NCI-H82 (cell line): ENCODE measurements at places on chromosomes 16 and 17.
A peak's percentile ranks its signal among the peaks of the same experiment; 100 is the strongest.

DNA sequence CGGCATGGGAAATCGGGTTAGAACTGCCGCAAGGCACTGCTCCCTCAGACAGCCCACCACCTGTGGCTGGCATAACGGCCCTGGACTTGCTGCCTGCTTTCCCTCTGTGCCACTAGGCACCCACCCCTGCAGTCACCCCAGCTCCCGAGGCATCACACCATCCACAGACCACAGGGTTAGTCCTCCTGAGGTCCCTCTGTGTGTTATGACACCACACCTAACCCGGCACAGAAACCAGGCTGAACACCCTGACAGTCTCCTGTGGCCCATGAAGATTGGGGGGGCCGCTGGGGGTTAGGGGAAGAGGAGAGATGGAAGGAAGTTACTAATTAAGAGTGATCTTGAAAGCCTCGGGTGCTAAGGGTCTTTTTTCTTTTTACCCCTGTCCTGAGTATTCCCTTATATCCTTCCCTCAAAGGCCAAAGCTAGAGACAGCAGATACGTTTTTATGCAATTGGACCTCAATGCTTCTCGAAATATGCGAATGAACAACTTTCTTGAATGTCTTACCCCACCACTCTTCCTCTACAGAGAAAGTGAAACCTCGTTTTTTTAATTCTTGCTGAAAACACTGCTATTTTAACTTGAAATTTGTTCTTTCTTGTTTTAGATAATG lies 7.0 kb downstream of the CYTH1 start:
- no peak for DNase-seq

- peak; percentile 99 for DNase-seq
These were observed 596 bp downstream of the PROCA1 start for GRCh38 chr17:28710861-28711722.

DNA sequence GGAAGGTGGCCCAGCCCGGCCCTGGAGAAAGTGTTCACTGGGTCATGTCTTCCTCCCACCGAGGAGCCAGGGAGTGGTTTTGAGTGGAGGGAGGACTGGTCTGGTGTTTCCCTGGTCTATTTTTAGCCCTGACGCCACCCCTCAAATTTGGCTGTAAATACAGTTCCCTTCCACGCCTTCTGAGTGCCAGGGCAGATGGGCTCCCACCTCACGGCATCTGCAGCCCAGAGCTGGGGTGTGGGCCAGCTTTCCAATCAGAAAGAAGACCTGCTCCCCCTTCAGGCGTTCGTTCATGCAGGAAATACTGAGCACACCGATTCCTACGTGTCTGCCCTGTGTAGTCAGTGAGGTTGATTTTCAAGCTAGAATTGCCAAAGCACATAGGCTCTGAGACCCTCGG lies 53.7 kb downstream of the SNX20 start:
- DNase-seq = peak; percentile 46

GRCh38 chr17:67378454-67379250 lies 1.6 kb downstream of the PITPNC1 start:
- peak; percentile 85 for DNase-seq

DNA sequence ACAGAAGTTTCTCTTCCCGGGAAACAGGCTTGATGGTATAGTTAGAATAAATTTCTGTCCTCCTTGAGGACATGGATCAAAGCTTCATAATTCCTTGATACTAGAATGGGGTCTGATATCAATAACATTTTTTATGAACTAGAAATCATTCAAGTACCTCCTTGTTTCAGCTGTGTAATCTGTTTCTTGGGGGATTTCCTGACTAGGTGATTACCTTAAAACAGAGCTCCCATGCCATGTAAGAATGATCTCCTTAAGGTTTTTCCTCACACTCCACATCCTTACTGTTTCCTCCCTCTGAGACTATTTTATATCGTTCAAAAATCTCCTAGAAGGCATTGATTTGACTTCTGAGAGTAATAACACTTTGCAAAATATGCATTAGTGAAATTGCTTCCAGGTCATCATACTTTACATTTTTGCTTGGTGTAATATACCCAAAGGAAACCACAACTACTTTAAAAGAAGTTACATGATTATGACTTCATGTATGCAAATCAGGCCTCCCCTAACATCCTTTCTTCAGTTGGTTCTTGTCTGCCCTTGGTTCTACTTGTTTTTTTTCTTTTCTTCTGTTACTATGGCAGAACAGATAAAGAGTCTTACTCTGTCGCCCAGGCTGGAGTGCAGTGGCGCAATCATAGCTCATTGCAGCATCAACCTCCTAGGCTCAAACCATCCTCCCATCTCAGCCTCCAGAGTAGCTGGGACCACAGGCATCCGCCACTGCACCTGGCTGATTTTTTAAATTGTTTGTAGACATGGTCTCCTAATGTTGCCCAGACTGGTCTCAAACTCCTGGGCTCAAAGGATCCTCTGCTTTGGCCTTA lies 388.8 kb downstream of the ZFHX3 start:
- no peak for DNase-seq

GRCh38 chr16:6284731-6285130 lies 1047.9 kb upstream of the RBFOX1 start:
- no peak for DNase-seq

DNA sequence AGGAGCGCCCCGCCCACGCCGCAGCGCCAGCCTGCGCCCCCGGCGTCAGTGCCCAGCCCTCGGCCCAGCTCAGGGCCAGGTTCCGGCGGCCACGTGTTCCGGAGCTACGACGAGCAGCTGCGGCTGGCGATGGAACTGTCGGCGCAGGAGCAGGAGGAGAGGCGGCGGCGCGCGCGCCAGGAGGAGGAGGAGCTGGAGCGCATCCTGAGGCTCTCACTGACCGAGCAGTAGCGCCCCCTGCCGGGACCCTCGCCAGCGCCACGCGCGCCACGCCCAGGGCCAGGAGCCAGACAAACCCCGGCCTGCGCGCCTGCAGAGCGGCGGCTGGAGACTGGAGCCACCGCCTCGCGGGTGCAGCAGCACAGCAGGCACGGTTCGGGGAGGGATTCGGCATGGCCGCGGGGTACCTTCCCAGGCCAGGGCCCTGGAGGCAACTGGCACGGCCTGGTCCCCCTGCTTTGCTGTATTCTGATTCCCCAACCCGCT lies 9.3 kb downstream of the CORO6 start:
- no peak for DNase-seq

DNA sequence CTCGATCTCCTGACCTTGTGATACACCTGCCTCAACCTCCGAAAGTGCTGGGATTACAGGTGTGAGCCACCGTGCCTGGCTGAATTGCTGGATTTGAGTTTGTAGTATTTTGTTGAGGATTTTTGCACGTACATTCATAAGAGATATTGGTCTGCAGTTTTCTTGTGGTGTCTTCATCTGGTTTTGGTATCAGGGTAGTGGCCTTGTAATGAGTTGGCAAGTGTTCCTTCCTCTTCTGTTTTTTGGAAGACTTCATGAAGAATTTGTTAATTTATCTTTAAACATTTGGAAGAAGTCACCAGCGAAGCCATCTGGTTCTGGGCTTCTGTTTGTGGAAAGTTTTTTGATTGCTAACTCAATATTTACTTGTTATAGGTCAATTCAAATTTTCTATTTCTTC lies 26.9 kb downstream of the SPNS3 start:
- DNase-seq = no peak

GRCh38 chr17:56269556-56270389 lies 116.5 kb downstream of the ANKFN1 start:
- no peak for DNase-seq

DNA sequence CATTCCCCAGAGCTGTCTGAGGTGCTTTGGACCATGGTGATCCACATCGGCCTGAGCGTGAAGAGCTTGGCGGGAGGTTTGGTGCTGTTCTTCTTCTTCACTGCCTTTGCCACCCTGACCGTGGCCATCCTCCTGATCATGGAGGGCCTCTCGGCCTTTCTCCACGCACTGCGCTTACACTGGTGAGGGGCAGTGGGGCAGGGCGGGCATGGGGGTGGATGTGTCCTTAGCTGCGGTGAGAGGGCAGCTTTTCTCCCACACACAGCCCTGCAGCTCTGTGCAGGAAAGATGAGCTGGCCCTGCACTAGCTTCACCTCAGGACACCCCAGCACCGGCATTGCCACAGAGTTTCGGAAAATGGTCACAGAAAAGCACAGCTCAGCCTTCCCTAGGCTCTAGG lies 21.8 kb upstream of the NAGLU start:
- DNase-seq = no peak

DNA sequence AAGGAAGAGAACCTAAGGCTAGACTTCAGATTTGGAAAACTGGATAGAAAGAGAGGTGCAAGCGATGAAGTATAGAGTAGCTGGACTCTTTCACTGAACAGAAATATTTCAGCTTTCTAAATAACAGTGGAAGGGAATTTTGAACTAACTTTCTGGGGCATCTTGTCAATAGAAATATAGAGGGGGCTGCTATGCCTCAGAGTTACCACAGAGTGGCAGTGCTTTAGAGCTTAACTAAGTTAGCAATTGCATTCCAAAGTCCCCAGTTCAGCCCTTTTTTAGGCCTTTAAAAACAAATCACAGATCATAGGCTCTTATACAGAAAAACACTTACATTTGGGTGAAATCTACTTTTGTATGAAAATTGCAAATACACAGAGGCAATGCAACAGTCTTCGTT lies 154.2 kb upstream of the CDH8 start:
- peak; percentile 56 for DNase-seq

GRCh38 chr17:59367657-59368045 lies 36.2 kb downstream of the YPEL2 start:
- DNase-seq = no peak

GRCh38 chr17:32206861-32207260 lies 58.8 kb upstream of the RHBDL3 start:
- no peak for DNase-seq

DNA sequence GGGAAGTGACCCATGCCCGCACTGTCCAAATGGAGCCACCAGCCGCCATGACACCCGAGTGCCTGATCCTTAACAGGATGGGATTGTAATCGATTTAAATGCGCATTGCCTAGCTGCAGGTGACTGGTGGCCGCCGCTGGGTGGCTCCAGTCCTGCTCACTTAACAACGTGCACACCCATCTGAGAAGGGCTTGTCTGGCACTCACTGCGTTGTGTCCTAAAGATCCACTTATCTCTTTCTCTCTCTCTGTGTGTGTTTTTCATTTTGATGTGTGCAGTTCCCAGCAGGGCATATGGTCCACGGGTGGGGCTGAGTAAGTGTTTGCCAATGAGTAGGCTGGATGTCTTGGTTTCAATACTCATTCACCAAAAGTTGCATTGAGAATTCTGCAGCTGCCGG lies 80.6 kb downstream of the IRF8 start:
- peak; percentile 19 for DNase-seq

DNA sequence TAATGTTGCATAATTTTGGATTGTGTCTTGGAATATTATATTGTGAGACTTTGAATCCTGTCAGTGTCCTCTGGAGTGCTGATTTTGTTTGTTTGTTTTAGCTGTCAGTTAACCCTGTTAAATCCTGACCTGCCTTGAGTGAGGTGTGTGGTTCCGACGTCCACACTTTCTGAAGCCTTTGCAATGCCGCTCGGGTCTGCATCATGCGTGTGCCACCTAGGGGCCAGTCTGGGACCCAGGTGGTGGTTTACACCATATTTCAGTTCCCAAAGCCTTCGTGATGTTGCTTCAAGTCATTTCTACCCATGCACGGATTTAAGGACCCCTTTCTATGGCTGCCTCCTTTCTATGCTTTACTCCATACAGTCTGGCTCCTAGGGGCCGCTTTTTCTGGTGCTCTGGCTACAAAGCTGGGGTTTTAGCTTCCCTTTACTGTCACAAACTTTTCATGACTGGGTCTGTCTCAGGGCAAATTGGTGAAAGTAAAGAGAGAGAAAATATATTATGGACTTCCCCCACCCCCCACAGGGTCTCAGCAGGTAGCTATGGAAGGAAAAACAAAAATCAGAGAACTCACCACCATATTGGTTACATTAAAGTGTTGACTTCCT lies 11.4 kb upstream of the OR4D1 start:
- DNase-seq = peak; percentile 54

GRCh38 chr17:75632863-75633485 lies at the start of gene SMIM5:
SMIM5 (plus strand) TSS chr17:75633434; CDS start chr17:75640202, 6,768 bp downstream.
- DNase-seq = peak; percentile 81

- no peak for DNase-seq
These were observed 350.5 kb downstream of the UTP18 start for GRCh38 chr17:51610834-51611233.

DNA sequence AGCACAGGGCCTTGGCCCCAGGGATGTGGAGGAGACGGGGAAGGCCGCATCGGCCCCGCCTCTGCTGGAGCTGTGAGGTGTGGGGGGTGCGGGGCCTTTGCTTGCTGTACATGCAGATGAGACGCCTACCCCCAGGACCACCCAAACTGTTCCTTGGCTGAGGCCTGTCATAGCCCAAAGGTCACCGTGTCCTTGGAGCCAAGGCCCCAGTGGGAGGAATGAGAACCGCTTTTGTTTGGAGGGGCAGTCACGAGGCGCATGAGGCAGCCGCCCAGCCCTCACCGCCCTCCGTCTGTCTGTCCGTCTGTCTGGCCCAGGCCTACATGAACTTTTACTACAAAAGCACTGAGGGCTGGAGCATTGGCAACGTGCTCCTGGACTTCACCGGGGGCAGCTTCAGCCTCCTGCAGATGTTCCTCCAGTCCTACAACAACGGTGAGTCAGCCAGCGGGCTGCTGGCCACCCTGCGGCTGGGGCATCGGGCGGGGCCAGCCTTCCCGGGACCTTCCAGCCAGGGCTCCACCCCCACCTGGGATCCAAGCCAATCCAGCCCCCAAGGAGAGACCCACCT lies 8.8 kb downstream of the TAX1BP3 start:
- DNase-seq = no peak

DNA sequence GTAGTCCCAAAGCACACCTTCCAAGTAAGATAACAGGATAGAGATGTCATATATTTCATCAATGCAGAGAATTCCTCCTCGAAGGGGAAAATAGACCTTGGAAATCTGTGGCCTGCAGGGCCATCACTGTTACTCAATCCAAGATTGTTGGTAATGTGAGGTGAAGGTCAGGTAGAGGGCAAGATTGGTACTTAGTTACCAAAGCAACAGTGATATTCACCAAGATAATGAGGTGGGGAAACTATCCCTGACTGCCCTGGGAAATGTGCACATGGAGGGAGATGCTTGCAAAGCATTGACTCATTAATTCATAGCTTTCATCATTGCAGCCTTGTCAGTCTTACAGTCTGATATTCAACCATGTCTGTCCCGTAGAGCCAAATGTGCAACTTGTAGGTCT lies 234.1 kb upstream of the MON1B start:
- no peak for DNase-seq

- DNase-seq = no peak
These were observed 15.5 kb downstream of the HIC1 start for GRCh38 chr17:2070241-2071023.

- peak; percentile 84 for DNase-seq
These were observed 35.1 kb upstream of the CDRT4 start for GRCh38 chr17:15502369-15503112.

GRCh38 chr16:3938843-3939624 lies 58.5 kb upstream of the CREBBP start:
- DNase-seq = peak; percentile 83

DNA sequence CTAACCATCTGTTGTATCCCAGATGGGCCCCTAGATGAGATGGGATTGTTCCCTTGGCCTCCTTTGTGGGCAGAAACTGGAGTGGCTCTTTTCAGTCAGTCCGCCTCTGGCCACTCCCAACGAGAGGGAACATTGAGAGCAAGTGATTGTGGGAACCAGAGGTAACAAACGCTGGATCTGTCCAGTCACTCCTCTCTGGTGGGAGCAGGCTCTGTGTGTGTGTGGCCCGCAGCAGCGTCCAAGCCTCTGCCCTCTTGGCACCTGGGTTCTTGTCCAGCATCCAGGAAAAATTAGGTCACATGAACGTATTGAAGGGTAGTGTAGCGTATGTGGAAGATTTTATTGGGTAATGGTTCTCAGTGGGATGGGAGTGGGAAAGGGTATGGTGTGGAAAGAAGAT lies 101.9 kb upstream of the COX10 start:
- DNase-seq = peak; percentile 31

- DNase-seq = no peak
These were observed 19.6 kb upstream of the SREBF1 start for GRCh38 chr17:17856386-17856785.

GRCh38 chr16:19835968-19836421 lies 48.7 kb downstream of the GPRC5B start:
- no peak for DNase-seq
